ENCODE measurements at places on chromosomes 6 and 20.

DNA sequence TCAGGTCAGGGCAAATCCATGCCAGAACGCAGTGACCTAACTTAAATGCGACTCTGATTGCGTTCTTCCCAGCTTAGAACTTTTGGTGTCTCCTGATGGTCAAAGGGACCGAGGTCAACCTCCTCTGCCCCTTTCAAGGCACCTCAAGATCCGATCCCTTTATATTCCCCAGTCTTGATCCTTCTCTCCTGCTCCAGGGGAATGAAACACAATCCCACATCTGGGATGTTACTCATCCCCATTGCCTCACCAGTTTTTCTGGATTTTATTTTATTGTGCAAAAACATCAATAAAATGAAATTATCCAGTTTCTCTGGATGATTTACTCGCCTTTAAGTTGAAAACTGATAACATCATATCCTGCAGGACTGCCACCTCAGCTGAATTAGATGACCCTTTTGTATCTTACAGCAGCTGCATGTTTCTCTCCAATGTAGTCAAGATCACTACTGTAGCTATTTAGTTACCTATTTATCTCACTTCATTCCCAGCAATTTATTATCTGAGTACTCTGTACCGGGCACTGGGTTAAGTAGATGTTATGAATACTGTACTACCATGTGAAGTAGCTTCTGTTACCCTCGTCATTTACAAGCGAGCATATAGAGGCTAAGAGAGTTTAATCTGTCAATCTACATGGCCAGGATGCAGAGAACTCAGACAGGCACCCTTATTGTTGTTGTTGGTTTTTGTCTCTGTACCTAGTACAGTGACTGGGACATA is 44.0 kb downstream of the IRAK1BP1 start:
- DNase-seq, result no peak

DNA sequence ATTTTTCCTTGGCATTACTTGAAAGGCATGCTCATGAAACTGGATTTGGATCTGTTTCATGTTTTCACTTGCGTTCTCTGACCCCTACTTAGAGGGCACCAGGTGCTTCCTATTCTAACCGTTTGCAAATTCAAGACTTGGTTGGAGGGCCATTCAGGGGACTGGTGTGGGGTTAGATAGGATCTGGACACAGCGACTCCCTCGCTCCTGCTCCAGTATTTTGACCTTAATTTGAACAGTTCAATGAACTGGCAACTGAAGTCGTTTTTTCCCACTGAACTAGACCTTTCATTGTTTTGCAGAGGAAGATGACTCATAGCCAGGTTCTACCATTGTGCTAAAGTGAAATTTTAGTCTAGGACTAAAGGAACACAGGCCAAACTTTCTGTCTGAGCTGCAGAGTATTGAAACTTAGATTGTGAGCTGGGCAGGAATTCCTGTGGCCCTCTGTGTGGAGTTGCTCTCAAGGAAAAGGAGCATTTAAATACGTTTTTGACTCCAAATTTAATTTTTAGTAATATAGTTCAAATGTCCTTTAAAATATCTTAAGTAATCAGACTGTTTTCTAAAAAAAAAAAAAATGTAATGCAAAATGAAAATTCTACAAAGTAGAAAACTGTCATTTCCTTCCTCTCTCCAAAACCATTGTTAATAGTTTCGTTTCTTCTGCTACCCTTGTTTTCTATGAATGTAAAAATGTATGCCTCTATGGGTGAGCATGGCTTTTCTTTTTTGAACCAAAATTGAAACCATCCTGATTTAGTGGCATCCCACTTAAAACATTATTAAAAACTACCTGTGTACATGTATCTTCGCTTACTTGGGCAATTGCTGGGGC is 64.8 kb downstream of the UTRN start:
- no peak for DNase-seq

- DNase-seq, result no peak
Measured at GRCh38 chr6:14305131-14305530, 187.6 kb downstream of the CD83 start.

- no peak for DNase-seq
Measured at GRCh38 chr20:43910564-43910963, 4.1 kb upstream of the TOX2 start.

- no peak for DNase-seq
Measured at GRCh38 chr6:150323205-150323604, 45.6 kb upstream of the IYD start.

Data from NCI-H1436 (cell line).